ENCODE measurements at places on chromosomes 12 and 14.

- no peak overlapping the region for H3K27ac ChIP-seq
- no peaks in the 10 kb centered on the region for H3K4me1 ChIP-seq
These were observed 7.2 kb downstream of the MBIP start for GRCh38 chr14:36313206-36313605.

- H3K27ac ChIP-seq = no peak overlapping the region
- no peak for DNase-seq
- no peak overlapping the region for H3K4me3 ChIP-seq
- no peaks in the 10 kb centered on the region for H3K27me3 ChIP-seq
- H3K4me1 ChIP-seq = no peaks in the 10 kb centered on the region
These were observed 400.9 kb upstream of the CCDC196 start for GRCh38 chr14:66085224-66085623.

GRCh38 chr12:125114365-125115141 lies 49.3 kb downstream of the AACS start:
- no peak for DNase-seq
- H3K27me3 ChIP-seq = no peaks in the 10 kb centered on the region
- no peaks in the 10 kb centered on the region for H3K36me3 ChIP-seq
- H3K4me1 ChIP-seq = no peaks in the 10 kb centered on the region
- no peak overlapping the region for H3K4me3 ChIP-seq

GRCh38 chr12:95014554-95014953 lies 11.1 kb upstream of the NDUFA12 start:
- no peaks in the 10 kb centered on the region for H3K27me3 ChIP-seq
- no peaks in the 10 kb centered on the region for H3K4me1 ChIP-seq
- H3K4me3 ChIP-seq = no peak overlapping the region
- H3K27ac ChIP-seq = no peak overlapping the region
- no peaks in the 10 kb centered on the region for H3K36me3 ChIP-seq

DNA sequence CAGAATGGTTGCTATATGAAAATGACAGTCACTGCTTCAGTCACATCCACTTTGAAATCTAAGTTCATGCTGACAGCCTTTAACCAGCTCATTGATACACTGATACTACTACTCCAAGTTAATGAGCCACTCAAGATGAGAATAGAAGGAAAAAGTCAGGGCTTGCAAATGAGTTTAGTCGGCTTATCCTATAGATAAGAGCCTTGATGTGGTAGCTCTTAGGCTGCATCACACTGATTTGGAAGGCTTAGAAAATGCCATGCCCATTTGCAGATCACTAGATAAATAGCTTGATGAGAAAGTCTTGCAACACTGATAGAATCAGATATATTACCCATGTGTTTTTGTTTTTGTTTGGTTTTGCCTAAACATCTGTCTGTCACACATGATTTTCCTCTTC lies 251.4 kb upstream of the ATXN7L3B start:
- no peaks in the 10 kb centered on the region for H3K36me3 ChIP-seq
- H3K27me3 ChIP-seq = no peaks in the 10 kb centered on the region
- no peak for DNase-seq

DNA sequence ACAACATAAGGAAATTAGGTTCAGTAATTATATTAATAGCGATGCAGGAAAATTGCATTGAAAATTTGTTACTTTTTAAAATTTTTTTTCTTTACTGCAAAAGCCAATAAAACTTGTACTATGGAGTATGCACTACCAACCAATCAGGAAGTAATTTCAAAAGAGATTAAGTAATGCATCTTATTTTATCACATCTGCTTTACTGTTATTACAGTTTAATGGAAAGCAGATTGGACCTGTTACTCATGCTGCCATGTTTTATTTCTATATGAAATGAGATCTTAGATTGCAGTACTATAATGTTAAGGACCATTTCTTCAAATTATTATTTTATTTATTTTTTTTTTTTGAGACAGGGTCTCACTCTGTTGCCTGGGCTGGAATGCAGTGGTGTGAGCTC lies 1.7 kb upstream of the STRN3 start:
- peaks cover 2% of the 10 kb centered on the region for H3K4me1 ChIP-seq
- H3K27ac ChIP-seq = no peak overlapping the region
- H3K27me3 ChIP-seq = no peaks in the 10 kb centered on the region
- H3K4me3 ChIP-seq = no peak overlapping the region

GRCh38 chr12:34033628-34034296 lies 11.5 kb downstream of the ALG10 start:
- H3K27ac ChIP-seq = no peak overlapping the region
- DNase-seq = no peak
- H3K4me1 ChIP-seq = no peaks in the 10 kb centered on the region
- H3K4me3 ChIP-seq = no peak overlapping the region
- H3K36me3 ChIP-seq = no peaks in the 10 kb centered on the region

Data from ovary (tissue), 10 donors.